ENCODE measurements at places on chromosomes 13 and 19.
A peak's percentile ranks its signal among the peaks of the same experiment; 100 is the strongest.

DNA sequence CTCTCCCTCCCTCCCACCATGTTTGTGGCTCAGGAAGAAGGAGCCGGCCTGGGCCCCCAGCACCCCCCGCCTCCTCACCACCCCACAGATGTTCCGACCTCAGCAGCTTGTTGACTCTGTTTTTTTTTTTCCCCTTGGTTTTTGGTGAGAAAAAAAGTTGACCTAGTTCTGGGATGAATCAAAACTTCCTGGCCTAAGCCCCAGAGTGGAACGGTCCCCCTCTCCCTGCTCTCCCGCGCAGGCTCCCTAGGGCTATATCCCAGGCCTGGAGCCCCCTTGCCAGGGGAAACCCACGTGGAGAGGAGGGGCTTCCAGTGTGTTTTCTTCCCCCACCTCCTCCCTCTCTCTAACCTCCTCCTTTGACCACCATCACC is 4.0 kb downstream of the COL5A3 start:
- peak; percentile 7 for DNase-seq

DNA sequence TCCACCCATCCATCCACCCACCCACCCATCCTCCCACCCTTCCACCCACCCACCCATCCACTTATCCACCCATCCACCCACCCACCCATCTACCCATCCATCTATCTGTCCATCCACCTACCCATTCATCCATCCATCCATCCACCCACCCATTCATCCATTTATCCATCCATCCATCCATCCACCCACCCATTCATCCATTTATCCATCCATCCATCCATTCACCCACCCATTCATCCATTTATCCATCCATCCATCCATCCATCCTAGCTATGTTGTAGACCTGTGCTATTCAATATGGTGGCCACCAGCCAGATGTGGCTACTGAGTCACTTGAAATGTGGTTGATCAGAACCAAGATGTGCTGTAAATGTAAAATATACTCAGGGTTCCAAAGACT is 5.1 kb downstream of the CAMSAP3 start:
- no peak for DNase-seq

- no peak for DNase-seq
Observed at GRCh38 chr19:31146546-31147183, 202.6 kb downstream of the TSHZ3 start.

DNA sequence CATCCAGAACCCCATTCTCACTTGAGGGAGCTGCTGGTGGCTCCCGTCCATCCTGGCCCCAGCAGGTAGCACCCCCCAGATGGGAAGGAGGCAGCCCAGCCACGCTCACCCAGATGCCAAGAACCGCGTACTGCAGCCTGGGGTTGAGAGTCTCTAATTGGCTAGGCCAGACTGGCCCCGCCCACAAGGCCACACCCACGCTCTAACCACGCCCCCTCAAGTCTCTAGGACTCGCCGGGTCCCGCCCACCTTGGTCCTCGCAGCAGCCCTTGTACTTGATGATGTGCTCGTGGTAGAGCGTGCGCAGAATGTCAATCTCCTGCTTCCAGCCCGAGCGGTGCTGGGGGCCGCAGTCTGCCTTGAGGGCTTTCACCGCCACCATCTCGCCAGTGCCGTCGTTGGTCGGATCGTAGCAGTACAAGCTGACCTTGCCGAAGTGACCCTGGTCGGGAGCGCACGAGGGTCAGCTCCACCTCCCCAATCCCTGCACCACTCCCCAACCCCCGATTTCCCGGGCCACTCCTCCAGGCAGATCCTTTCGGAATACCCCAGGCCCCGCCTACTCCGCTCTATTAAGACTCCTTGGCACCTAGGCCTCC is 14.5 kb upstream of the ICAM3 start:
- no peak for DNase-seq

GRCh38 chr13:94620286-94620896 is 18.7 kb downstream of the GPR180 start:
- no peak for DNase-seq

DNA sequence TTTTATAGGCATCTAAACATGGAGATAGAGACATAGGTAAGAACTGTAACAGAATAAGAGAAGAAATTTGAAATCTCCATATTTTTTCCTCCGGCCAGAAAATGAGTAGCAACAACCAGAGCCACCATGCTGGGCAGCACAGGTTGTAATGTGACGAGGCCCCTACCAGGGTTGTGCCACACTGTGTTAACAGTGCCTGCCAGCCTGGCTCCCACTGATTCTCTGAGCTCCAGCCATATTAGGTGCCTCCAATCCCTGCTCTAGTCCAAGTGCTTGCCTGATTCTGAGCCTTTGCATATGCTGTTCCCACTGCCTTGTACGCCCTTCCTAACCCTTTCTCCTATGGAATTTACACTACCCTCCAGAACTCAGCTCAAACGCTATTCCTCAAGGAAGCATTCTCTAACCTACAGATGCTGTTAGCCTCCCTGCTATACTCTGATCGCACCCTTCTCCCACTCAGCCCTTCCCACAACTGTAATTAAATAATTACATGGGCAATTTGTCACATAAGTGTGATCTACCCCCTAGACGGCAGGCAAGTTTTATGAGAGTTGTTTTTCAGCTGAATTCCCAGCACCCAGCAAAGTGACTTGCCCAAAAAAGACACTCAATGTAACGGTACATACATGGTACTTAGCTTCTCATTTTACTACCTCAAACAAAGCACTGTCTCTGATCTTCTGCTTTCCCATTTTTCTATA is 37.6 kb upstream of the STARD13 start:
- DNase-seq: no peak

GRCh38 chr19:18109733-18110608 is 12.4 kb downstream of the MAST3 start:
- no peak for DNase-seq

GRCh38 chr13:81540777-81541176 is 1199.9 kb upstream of the SPRY2 start:
- DNase-seq: no peak

GRCh38 chr13:107482688-107483087 is 732.6 kb downstream of the LIG4 start:
- DNase-seq: no peak

- DNase-seq: no peak
Observed at GRCh38 chr13:69872321-69873047, 235.1 kb upstream of the ATXN8OS start.

DNA sequence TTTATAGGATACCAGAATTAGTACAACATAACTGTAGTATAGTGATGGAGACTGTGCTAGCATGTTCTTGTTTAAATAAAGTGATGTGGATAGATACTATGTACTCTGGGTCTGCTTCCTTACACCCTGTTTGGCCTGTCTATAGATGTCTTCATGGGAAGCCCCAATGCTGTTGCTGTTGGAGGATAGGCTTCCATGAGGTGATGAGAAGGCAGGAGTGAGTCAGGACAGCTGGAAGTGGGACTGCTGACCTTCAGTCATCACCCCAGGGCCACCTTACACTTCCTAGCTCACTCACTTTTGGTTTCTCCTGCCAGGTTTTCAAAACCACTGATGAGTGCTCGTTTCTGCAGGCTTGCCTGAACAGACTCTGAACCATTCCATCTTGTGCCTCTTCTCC is 4.2 kb downstream of the KCTD4 start:
- no peak for DNase-seq

- DNase-seq: no peak
Observed at GRCh38 chr19:38993271-38993670, 17.7 kb upstream of the FBXO17 start.

- DNase-seq: no peak
Observed at GRCh38 chr19:1050989-1051788, 11.3 kb downstream of the ABCA7 start.

- DNase-seq: no peak
Observed at GRCh38 chr13:114012141-114012540, 38.3 kb upstream of the C13orf46 start.

DNA sequence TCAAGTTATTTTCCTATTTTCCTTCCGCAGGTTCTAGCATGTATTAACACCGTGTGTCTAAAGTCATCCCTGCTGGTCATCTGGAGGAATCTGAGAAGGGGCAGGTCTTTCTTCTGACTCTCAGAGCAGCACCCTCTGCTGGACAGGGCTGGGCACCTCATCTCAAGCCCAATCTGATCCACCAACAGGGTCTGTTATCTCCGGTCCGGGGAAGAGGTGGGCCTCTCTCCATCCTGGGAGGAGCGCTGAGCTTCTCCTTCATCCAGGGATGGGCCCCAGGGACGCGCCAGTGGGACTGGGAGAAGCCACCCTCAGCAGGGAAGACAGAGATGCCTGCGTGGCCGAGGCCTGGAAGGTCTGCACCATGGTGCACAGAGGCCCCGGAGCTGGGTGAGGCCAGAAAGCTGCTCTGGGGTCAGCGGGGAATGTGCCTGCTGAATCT is 26.0 kb upstream of the ZNF331 start:
- no peak for DNase-seq

DNA sequence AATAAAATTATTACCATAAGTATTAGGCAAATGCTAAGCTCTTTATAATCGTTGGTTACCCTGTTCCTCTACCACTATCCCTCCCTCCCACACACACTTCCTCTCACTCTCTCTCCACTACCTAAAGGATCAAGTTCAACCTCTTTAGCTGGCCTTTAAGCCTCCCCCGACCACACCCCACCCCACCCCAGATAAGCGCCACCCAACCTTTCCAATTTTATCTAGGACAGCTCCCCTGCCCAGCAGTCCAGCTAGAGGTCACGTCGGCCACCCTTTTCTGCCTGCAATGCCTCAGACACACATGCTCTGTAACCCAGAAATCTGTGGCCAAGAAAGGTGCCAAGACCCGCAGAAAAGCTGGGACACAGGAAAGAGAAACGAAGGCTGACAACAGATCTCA is 1.1 kb downstream of the LYPD4 start:
- no peak for DNase-seq

- DNase-seq: no peak
Observed at GRCh38 chr19:14814982-14815652, 19.9 kb downstream of the OR7A5 start.

GRCh38 chr19:46717034-46717715 is at the start of gene PRKD2:
Gene PRKD2 (minus strand): TSS chr19:46717114. CDS start chr19:46716370, 744 bp downstream.
- peak; percentile 76 for DNase-seq

- DNase-seq: no peak
Observed at GRCh38 chr19:15696654-15697194, 23.8 kb downstream of the CYP4F12 start.

- DNase-seq: no peak
Observed at GRCh38 chr13:32022311-32022710, 9.3 kb upstream of the FRY start.

DNA sequence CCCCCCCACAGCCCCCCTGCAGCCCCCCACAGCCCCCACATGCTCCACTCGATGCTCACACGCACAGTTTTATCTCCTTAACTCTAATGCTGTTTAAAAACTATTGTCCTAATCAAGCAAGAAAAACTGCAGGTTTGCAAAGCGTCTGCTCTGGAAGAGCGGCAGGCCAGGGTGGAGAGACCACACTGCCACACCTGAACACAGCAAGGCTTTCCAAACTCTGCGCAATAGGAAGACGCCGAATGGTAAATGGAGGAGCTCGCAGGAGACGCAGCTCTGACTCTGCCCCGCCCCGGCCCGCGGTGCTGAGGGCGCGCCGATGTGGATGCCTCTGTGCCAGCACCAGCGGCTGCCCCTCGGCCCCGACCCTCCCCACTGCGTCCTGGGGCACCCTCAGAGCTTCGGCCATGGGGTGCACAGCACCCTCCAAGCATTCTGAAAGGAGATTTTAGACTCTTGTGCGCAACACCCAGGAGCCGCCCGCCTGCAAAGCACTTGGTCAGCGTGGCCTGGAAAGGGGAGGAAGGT is 32.4 kb downstream of the RASA3 start:
- DNase-seq: peak; percentile 22

All from effector memory CD4-positive, alpha-beta T cell (primary cell).